ENCODE measurements at places on chromosomes 7 and 10.

GRCh38 chr7:73841689-73842066 is 638 bp downstream of the METTL27 start:
- peak overlapping the region; percentile 90 for H3K27ac ChIP-seq
- no peaks in the 10 kb centered on the region for H3K27me3 ChIP-seq
- no peaks in the 10 kb centered on the region for H3K36me3 ChIP-seq
- no peak for DNase-seq

DNA sequence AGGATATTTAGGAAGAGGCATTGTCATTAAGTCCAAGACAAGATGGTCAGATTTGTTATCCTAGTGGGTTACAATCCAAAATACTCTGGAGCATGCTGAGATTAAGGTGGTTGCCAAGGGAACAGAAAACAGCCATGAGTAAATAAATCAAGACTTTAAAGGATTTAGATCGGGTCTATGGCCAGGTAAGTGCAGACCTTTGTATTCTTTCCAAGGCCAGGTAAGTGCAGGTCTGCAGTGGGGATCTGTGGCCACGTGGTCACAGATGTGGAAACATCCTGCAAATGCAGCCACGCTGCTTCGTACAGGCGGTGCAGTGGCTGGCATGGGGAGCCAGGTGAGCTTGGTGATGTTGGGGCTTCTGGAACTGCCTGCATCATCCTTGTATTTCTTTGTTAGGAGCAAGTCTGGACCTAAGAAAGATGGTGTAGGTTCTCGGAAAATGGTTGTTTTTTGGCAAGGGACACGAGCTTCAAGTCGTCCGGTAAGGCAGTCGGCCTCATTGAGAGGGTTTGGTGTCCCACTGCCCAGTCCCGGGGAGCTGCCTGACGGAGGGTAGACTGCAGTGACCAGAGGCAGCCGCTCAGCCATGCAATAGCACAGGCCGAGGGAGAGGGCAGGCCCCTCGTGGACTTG is 21.8 kb downstream of the ZNF775 start:
- no peaks in the 10 kb centered on the region for H3K36me3 ChIP-seq
- H3K4me1 ChIP-seq, result peaks cover 4% of the 10 kb centered on the region
- no peaks in the 10 kb centered on the region for H3K27me3 ChIP-seq

GRCh38 chr7:105087981-105088380 is 74.0 kb downstream of the KMT2E start:
- DNase-seq, result no peak
- H3K4me1 ChIP-seq, result no peaks in the 10 kb centered on the region
- peaks cover 4% of the 10 kb centered on the region for H3K36me3 ChIP-seq
- no peaks in the 10 kb centered on the region for H3K27me3 ChIP-seq
- H3K4me3 ChIP-seq, result no peak overlapping the region

DNA sequence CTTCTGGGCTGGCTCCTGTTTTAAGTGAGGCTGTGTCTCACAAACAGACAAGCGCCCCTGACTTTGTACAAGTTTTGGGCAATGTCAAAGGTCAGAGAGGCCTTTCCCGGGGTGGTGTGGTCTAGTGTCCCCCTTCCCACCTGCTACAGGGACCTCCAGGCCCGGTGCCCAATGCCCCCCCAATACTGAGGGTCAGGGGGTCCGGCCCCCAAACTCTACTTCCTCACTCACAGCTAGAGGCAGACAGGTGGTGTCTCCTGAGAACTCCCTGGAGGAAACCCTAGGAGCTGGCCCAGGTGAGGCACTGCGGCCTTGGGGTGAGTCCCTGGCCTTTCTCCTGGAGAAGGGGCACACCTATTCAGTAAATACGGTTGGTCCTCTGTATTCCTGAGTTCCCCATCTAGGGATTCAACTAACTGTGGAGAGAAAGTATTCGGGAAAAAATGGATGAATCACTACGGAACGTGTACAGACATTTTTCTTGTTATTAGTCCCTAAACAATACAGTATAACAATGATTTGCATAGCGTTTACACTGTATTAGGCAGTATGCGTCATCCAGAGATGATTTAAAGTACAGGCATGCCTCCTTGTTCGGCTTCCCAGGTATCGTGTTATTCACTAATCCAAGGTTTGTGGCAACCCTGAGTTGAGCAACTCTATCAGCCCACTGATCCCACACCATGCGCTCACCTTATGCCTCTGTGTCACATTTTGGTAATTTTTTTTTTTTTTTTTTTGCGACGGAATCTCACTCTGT is 308.1 kb downstream of the WDR37 start:
- no peak for DNase-seq
- H3K4me1 ChIP-seq, result no peaks in the 10 kb centered on the region
- no peak overlapping the region for H3K27ac ChIP-seq

DNA sequence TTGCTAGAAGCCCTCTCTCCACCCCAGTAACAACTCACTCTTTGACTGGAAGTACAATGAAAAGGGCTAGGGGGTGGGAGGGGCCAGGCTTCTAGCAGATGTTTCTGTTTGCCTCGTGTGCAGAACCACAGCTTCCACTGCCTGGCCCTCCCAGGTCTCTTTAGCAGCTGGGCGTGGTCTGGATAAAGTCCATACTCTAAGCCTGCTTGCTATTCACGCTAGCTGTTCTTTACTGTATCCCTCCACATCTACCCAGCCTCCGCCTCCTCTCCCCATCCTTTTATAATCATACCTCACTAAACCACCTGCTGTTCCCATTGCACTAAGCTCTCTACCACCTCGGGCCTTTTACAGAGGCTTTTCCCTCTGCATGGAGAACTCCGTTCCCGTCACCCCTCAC is 288.8 kb downstream of the CAMK1D start:
- no peaks in the 10 kb centered on the region for H3K4me1 ChIP-seq
- DNase-seq, result no peak
- no peak overlapping the region for H3K4me3 ChIP-seq
- no peaks in the 10 kb centered on the region for H3K36me3 ChIP-seq
- no peaks in the 10 kb centered on the region for H3K27me3 ChIP-seq
- no peak overlapping the region for H3K27ac ChIP-seq

DNA sequence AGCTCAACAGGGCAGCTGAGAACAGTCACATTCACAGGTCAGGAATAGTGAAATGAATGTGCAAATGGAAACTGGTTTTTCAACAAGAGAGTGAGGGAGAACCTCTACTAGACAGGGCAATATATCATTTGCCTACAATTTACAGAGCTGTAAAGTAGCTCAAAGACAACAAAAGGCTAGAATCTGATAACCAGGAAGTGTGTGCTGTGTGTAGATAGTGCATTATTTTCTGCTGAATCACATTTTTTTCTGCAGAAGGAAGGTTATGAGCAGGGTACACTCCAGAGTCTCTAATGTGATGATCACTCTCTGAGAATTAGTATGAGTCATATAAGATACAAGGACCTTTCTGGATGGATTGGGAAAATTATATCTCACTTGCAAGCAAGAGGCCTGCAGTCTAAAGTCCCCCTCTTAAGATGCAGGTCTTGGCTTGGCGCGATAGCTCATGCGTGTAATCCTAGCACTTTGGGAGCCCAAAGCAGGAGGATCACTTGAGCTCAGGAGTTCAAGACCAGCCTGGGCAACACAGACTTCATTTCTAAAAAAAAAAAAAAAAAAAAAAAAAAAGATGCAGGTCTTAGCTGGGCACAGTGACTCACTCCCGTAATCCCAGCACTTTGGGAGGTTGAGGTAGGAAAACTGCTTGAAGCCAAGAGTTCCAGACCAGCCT is 59.9 kb upstream of the COBL start:
- H3K4me1 ChIP-seq, result no peaks in the 10 kb centered on the region
- H3K4me3 ChIP-seq, result no peak overlapping the region
- no peaks in the 10 kb centered on the region for H3K27me3 ChIP-seq
- no peaks in the 10 kb centered on the region for H3K36me3 ChIP-seq

DNA sequence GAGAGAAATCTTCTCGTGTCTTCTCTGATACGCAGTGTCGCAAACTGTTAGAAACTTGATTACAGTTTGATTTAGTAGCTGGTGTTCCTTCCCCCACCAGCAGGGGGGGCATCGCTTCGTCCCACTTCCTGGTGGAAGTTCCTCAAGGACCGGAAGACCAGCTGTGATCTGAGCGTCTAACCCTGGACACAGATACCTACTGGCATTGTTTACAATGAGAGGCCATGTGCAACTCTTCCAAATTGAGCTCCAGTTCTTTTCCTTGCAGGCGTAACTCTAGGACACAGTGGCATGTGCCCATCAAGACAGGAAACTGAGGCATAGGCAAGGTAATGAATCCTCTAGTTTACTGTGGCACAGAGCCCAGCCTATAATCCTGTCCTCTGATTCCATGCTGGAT is 219.0 kb downstream of the CCDC3 start:
- no peak overlapping the region for H3K4me3 ChIP-seq
- no peaks in the 10 kb centered on the region for H3K27me3 ChIP-seq
- DNase-seq, result peak; percentile 13

DNA sequence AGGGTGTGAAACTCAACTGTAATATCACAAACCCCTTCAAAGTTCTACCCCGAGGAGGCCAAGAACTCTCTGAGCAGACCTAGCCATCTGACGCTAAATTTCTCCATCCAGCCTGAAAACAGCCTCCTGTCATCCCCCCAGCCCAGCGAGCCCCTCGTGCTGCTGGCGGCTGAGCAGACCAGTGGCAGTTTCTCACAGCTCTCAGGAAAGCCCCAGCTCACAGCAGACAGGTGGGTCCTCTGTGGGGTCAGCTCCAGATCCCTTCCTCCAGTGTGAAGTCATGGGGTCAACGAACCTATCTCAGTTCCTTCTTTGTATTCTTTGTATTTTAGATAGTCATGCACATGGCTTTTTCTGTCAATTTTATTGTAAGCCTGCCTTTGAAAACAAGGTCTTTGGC is 7.8 kb downstream of the GARIN1A start:
- H3K36me3 ChIP-seq, result no peaks in the 10 kb centered on the region
- DNase-seq, result no peak
- no peak overlapping the region for H3K27ac ChIP-seq
- no peaks in the 10 kb centered on the region for H3K27me3 ChIP-seq
- no peak overlapping the region for H3K4me3 ChIP-seq
- H3K4me1 ChIP-seq, result no peaks in the 10 kb centered on the region

- no peaks in the 10 kb centered on the region for H3K36me3 ChIP-seq
- peaks cover 8% of the 10 kb centered on the region for H3K4me1 ChIP-seq
- peak overlapping the region; percentile 100 for H3K27ac ChIP-seq
These were observed 5.0 kb upstream of the TNRC18 start for GRCh38 chr7:5428478-5429252.

DNA sequence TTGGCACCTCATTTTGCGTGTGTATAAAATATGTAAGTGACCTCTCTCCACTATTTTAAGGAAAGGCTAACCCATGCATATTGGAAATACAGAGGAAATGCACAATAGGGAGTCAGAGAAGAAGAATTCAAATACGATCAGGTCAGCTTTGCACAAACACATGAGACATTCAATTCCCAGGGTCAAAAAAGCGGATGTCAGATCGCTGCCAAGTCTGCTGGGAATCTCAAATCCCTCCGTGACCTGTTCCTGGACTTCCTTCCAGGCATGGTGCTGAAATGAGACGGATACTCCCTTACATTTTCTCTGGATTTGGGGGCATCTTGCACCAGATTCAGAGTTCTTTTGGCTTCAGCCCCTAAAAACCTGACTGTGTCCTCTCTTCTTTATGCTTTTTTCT is 91.9 kb upstream of the PRKCQ start:
- DNase-seq, result no peak
- no peak overlapping the region for H3K27ac ChIP-seq
- no peaks in the 10 kb centered on the region for H3K36me3 ChIP-seq

DNA sequence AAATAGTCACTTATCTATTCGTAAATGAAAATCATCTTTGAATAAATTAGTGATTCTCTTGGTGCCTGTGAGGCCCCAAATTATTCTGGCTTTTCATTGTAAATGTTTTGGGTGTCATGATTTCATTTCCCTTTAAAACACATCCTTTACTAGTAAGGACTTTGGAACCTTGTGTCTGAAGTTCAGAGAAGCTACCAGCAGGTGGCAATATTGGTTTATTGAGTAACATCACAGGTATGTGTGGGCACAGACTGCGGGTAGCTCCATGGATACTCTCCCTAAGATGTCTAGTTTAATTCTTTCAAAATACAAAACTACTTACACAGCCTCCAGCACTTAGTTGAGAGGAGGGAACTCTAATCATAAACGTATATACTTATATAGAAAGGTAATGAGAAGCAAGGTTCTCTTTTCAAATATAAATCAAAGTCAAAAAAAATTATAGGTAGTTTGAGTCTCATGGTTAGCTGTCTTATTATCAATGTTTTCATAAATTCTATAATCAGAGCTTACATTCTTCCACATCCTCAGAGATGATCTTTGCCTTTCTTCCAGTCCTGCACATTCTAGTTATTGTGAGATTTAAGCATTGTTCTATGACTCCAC is 449.6 kb downstream of the GRM8 start:
- H3K27ac ChIP-seq, result no peak overlapping the region
- no peak overlapping the region for H3K4me3 ChIP-seq
- no peaks in the 10 kb centered on the region for H3K4me1 ChIP-seq
- H3K36me3 ChIP-seq, result no peaks in the 10 kb centered on the region
- peaks cover 2% of the 10 kb centered on the region for H3K27me3 ChIP-seq

DNA sequence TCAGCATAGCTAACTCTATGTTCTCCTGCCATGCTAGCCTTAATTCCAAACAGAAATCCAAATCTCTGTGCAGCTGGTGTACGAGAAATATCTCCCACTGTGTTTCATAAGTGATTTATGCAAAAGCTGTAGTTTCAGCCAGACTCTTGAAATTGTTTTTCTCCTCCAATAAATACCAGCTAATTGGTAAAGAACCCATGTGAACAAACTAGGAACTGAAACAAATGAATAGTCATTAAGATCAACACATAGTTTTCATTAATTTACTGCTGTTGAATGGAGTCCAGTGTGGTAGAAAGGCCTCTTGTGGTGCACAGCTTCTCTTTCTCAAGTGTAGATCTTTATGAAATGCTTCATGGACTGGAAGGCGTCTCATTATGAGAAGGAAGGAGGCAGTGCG is 18.4 kb downstream of the PPP1R17 start:
- H3K27ac ChIP-seq, result no peak overlapping the region
- no peak for DNase-seq
- H3K36me3 ChIP-seq, result no peaks in the 10 kb centered on the region

DNA sequence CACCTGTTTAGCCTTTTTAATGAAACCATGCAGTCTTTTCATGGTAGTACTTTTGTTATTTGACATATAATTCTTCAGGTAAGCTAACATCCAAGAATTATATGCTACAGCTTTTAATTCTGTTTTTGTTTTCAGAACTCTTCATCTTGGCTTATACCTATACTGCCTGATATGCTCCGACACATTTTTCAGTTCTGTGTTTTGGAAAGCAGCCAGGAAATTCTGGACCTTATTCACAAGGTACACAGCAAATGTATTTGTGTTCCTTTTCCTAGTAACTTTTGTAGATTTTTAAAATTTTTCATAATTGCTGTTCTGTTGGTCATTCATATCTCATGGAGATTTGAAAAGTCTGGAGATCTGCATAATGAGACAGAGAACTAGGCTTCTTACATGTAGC is 56.7 kb downstream of the BTAF1 start:
- no peaks in the 10 kb centered on the region for H3K4me1 ChIP-seq
- no peaks in the 10 kb centered on the region for H3K36me3 ChIP-seq
- H3K4me3 ChIP-seq, result no peak overlapping the region
- H3K27ac ChIP-seq, result no peak overlapping the region

- no peak overlapping the region for H3K4me3 ChIP-seq
- no peaks in the 10 kb centered on the region for H3K27me3 ChIP-seq
- H3K36me3 ChIP-seq, result no peaks in the 10 kb centered on the region
- no peak overlapping the region for H3K27ac ChIP-seq
- H3K4me1 ChIP-seq, result no peaks in the 10 kb centered on the region
These were observed 58.0 kb downstream of the PLXNA4 start for GRCh38 chr7:132518102-132518838.

GRCh38 chr7:107726356-107727130 is 17.4 kb upstream of the CBLL1 start:
- no peaks in the 10 kb centered on the region for H3K36me3 ChIP-seq
- DNase-seq, result no peak

Data from prostate gland (tissue), 2 donors.